SK-N-DZ (cell line): ENCODE measurements at places on chromosomes 12 and 14.

GRCh38 chr12:41103614-41104013, 84.5 kb upstream of the PDZRN4 start:
- DNase-seq = no peak

- peak; percentile 30 for DNase-seq
These were observed 16.3 kb upstream of the HIF1A start for GRCh38 chr14:61678975-61679374.

DNA sequence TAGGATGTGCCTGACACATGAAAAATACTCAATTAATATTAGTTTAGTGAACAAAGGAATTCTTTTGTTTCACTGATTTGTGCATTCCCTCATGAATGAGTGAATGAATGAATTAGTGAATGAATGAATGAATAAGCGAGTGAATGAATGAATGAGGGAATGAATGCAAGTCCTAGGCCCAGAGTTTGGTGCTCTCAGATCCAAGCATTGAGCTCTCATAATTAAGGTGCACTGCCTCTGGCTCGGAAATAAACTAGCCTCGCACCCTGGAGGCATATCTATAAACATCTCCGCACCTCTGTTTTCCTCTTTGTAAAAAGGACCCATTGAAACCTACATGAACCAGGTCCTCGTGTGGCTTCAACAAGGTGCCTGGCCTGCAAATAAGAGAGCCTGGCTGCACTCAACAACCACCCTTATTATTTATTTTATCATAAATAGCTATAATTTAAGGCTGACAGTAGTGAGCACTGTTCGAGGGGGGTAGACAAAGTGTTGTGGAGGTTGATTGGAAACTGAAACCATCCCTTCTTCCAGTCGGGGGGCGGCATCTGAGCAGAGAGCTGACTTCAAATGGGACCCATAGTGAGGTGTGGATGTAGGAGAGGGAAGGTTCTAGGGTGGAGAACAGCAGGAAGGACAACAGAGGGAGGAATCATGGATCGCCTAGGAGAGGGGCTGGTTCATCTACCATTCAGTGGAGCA, 316.8 kb downstream of the BCL11B start:
- no peak for DNase-seq

DNA sequence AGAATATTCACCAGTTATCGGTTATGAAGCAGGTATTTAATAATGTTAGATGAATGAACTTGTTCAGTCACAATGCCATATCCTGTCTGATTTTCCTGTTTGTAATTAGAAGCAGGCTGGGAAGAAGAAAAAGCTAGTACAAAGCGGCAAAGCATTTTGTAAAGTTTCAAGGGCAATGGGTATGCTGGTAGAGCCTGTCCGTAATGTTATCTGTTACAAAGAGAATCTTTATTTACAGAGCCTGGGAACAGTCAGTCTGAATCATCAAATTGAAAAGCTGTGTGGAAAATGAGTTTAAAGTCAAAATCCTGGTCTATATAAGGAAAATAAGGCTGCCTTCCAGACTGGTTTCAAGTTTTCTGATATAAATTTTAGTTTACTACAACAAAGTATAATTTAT, 40.5 kb downstream of the PARP11 start:
- no peak for DNase-seq

GRCh38 chr12:14833952-14834351, 9.4 kb downstream of the ART4 start:
- no peak for DNase-seq

DNA sequence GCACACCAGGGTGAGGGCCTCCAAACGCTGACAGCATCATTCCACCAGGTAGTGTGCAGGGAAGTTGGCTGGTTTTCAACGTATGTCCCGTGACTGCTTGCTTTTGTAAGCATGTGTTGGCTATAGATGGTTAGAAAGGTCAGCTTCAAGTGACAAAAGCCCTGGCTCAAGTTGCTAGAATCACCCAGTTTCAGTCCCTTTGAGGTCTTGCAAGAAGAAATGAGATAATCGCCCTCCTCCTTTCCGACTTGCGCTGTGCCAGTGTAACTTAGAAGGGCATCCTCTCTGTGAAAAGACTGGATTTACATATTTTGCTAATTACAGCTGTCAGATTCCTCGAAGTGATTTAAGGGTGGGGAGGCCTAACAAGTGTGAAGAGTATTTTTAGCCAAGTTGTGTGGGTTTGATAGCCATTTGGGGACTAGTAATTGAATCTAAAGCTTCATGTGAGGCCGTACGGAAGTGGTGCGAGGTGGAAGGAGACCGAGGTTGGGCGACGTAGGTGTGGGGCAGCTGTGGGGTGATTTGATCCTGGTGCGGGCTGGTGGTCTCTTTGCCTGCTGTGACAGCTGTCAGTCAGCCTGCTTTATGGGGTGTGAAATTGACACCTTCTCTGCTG, 94.7 kb downstream of the CHST11 start:
- no peak for DNase-seq

- no peak for DNase-seq
These were observed 8.5 kb downstream of the ITGB7 start for GRCh38 chr12:53198486-53199110.
